ENCODE measurements at places on chromosomes 6 and 20. TPM values are rescaled to one million over a fixed set of nuclear protein-coding genes. Genes with fewer than 3 reads are reported as not detected.

Gene FAM83C
- 2.6 TPM for total RNA-seq

GRCh38 chr6:13611715-13612114, 3.4 kb upstream of the NOL7 start:
- DNase-seq, result no peak

DNA sequence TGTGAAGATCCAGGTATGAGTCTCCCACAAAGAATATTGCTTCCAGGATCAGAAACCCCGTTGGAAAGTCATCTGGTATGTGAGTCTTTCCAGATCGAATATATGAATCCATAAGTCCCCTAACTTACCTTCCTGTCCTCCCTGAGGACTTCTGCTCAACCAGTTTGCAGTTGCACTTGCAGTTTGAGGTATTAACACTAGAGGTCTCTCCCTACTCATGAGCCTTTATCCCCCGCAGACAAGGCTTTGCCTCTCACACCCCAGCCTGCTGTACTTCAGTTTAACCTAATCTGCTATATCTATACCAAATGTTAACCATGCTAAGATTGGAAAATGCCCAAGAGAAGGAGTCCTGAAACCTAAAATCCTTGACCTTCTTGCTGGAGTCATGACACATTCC, 135.3 kb upstream of the DEFB112 start:
- DNase-seq, result no peak

- DNase-seq, result peak; percentile 35
Measured at GRCh38 chr20:15320941-15321340, 983.5 kb upstream of the FLRT3 start.

DNA sequence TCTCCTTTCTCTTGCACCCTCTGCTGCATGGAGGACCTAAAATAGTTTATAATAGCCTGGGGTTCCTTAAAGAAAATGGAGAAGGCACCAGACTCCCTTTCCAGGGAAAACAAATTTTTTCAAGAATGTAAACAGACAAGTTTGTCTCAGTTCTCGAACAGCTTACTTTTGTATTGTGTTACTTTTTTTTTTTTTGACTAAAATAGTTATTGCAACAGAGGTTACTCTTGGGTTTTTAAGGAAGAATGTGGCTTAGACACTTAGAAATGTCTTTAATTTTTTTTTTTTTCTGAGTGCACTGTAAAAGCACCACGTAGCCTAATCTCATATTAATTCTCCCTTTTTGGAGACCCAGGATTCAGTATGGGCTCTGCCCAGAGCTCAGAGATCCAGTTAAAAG, 148.7 kb upstream of the CARMIL1 start:
- DNase-seq, result no peak

Gene MYLK4
- 0.24 TPM for total RNA-seq

All from foreskin keratinocyte (primary cell).